RPMI7951 (cell line): ENCODE measurements at places on chromosomes 11 and 22. TPM values are rescaled to one million over a fixed set of nuclear protein-coding genes. Genes with fewer than 3 reads are reported as not detected.

ALX4 gene
- not detected in 2 replicates for total RNA-seq

SLN gene
- total RNA-seq = 0.68 TPM in 1 of 2 replicates, not detected in the other

TNNT3 gene
- not detected in 2 replicates for total RNA-seq

OR8D1 gene
- total RNA-seq = not detected in 2 replicates

THRSP gene
- not detected in 2 replicates for total RNA-seq
